ENCODE measurements at places on chromosomes 3 and 15. TPM values are rescaled to one million over a fixed set of nuclear protein-coding genes. Genes with fewer than 3 reads are reported as not detected.

DNA sequence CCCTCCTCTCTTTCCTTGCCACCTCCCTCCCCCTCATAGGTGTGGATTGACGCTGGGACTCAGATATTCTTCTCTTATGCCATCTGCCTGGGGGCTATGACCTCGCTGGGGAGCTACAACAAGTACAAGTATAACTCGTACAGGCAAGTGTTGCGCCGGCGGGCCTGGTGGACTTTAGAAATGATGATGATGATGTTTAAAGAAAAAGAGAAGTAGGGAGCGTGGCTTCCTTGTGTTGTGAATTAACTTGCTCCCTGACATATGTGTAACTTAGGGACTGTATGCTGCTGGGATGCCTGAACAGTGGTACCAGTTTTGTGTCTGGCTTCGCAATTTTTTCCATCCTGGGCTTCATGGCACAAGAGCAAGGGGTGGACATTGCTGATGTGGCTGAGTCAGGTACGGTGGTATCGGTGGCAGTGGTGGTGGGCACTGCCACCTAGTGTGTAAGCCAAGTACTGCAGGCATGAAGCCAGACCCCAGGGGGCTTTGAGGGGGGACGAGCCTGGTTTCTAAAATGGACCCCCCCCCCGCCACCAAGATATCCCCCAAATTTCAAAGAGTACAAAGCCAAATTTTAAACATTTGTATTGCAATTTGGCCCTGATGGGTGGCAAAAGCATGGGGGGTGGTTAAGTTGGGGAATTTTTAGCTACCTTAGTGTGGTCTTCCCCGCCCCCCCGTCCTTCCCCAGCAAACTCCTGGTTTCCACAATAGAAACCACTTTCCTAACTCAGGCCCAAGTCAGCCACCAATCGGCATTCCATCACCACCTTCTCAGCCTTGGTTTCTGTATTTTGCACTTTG lies 65.6 kb downstream of the SLC6A6 start:
- peak; percentile 33 for DNase-seq

- DNase-seq: no peak
Measured at GRCh38 chr3:132083583-132084279, 48.9 kb upstream of the CPNE4 start.

GRCh38 chr3:48564022-48564421 lies 441 bp upstream of the UCN2 start:
- DNase-seq: no peak

GRCh38 chr3:18618723-18619122 lies 193.6 kb upstream of the SATB1 start:
- no peak for DNase-seq

DNA sequence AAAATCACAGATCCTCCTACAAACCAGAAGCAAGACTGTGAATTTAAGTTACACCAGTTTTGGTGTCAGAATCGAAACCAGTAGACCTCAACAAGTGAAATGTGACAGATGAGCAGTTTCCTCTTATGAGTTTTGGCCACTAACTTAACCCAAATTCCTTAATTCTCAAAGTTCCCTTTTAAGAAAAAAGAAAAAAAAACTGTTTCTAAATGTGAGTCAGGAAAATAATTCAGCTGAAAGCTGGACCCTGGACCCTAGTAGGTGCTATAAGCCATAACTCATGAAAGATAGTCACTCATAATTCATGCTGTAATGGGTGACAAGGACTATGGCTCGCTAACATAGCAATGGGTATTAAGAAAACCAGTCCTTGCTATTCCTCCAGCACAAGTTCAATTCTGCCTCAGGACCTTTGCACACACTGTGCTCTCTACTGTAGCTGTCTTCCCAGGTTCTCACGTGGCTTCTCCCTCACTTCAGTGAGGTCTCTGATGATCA lies 9.0 kb upstream of the THRB start:
- no peak for DNase-seq

DNA sequence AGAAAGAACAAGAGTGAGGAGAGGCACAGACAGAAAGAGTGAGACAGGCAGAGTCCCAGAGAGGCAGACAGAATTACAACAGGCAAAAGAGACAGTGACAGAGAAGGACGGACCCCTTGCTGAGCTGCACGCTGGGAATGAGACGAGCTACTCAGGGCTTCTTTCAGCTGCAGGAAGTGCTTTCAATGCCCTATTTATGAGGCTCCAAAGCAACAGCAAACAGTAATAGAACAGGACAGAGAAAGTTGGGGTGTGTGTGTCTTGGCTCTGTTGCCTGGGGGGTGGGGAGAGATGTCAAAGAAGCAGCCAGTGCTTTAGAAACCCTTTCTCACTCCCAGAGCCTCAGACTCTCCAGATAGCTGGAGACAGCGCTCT lies 502 bp upstream of the TIMP4 start:
- no peak for DNase-seq

- DNase-seq: no peak
Measured at GRCh38 chr3:149234671-149235245, 13.1 kb upstream of the CP start.

GRCh38 chr3:118548434-118548833 lies 486.2 kb downstream of the IGSF11 start:
- DNase-seq: no peak

DNA sequence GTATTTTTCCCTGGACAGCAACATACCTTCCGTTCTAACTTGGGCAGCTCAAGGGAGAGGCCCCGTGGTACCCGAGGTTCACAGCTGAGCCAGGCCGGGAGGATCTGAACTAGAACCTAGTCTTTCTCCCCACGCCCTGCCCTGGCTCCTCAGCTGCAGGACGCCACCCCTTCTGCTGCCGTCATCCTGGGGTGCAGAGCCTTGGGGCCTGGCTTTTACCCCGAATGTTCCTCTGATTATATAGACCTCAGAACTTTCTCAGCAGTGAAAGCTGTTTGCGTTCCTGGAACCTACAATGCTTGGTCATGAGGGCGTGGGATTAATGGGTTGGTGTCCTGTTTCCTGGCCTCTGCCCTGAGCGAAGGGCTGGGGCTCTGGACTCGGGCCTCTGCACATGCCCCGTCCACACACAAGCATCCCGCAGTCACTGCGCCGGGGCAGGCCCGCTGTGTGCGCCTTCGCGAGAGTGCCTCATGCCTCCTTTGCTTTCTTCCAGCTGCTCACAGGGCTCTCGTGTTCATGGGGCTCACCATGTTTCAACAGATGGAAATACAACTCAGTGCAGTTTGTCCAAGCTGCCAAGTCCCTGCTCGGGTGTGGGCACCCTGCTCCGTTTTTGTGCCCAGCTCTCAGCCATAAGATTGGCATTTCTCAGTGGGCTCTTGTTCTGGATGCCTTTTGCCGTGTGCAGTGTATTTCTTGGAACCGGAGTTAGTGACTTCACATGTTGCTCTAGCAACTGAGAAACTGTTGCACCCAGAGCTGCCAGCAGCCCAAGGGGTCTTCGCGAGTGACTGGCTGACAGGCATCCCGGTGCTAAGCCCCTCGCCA lies 20.4 kb downstream of the SYNM start:
- DNase-seq: no peak

DNA sequence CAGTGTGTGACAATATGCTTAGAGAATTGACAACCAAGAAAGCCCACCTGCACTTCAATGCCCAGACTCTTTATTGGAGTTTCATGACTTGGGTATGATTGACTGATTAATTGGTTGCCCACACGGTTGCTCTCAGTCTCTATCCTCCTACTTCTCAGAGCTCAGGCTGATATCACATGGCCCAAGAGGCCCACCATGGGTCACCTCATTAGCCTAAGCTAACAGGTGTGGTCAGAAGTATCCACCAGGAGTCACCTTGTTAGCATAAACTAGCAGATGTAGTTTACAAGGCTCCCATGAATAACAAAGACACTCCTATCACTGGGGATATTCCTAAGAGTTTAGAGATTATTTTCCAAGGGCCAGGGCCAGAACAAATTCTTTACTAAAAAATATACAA lies 120.2 kb upstream of the MBNL1 start:
- DNase-seq: no peak

- DNase-seq: no peak
Measured at GRCh38 chr15:98952381-98952803, 55.2 kb downstream of the PGPEP1L start.

The KY gene
- not detected for total RNA-seq

The TP63 gene
- total RNA-seq: 1.5 TPM

The FAM81A gene
- not detected for total RNA-seq

The KCNH8 gene
- not detected for total RNA-seq

The CELSR3 gene
- total RNA-seq: 6.9 TPM
